ENCODE measurements at places on chromosomes 7 and 10.

DNA sequence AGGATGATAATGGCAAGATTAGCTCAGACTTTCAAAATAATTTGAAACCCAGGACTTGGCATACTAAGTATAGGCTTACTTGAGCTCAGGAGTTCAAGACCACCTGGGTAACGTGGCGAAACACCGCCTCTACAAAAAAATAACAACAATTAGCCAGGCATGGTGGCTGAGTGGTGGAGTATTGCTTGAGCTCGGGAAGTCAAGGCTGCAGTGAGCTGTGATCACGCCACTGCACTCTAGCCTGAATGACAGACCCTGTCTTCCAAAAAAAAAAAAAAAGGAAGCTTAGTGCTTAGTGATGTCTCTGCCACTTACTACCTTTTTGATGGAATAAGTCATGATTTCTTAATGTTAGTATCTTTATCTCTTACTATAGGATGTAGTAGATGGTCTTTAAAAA is 25.5 kb downstream of the RABGEF1 start:
- no peak for DNase-seq

GRCh38 chr7:2941216-2941859 is 97.2 kb upstream of the GNA12 start:
- DNase-seq = no peak

DNA sequence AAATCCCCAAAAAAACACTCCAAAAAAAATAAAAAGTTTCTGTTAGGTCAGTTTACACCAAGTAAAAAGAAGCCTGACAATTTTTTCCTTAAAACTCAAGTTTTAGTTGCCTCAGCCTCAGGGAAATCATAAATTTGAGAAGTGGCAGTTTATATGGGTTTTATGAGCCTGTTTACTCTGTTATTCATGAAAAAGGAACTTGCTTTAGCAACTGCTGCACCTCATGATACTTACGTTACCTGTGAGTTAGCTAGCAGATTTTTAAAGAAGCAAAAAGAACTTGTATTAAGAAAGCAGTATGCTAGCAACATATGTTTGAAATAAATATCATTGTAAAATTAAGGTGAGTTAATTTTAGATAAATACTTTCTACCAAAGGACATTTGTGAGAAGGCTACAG is 1264.5 kb upstream of the PHF14 start:
- DNase-seq = no peak

- DNase-seq = no peak
Measured at GRCh38 chr7:12729112-12729511, 41.7 kb downstream of the ARL4A start.

DNA sequence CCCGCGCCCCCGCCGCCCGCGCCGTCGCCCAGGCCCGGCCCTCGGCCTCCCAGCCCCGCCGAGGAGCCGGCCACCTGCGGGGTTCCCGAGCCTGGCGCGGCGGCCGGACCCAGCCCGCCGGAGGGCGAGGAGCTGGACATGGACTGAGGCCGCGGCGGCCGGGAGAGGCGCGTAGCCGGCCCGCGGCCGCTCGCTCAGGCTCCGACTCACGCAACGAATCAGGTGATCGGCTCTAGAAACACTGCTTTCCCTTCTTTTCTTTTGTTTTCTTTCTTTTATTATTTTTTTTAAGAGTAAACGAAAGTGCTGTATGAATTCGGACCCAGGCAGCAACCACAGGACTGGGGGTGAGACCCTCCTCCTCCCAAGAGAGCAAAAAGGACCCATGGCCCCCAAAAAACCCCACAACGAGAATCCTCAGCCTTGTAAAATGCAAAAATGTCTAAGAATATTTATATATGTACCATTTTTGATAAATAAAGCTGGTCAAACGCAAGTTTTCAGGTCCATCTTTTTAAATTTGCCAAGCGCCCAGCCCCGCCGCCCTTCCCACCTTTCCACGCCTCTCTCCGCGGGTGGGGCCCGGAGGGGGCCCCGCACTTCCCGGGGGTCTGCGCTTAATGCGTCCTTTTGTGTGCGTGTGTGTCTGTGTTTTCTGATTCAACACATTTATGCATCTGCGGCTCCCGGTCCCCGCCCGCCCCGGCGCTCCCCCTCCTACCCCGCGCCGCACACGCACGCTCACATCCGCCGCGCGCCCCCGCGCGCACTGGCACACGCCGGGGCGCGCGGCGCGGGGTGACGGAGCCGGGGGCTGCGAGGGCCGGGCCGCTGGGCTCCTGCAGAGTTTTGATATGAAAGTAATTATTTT is 4.4 kb downstream of the UNCX start:
- no peak for DNase-seq

DNA sequence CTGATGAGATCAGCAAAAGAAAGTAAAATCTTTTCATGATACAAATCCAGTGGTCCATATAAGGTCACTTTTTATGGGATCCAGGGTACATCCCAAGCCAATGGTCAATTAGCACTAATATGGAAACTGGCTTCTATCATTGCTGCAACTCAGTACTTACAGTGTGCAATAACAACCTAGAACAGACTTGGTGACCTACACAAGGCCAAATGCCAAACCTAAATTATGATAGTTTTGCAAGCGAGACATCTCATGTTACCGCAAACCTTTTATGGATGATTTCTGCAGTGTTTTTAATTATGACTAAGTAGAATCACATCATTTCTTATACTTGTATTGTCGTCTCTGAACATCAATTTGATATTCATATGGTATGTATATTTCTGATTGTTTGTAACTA is 583.5 kb upstream of the SEMA3D start:
- no peak for DNase-seq

Data from stimulated activated CD4-positive, alpha-beta T cell treated with anti-CD3 and anti-CD28 coated beads, Interleukin-4, amount 100 ng/mL, for 48 hours (primary cell).